ENCODE measurements at places on chromosomes 16 and 17.

GRCh38 chr16:89733322-89733721 is 12.0 kb downstream of the ZNF276 start:
- no peak for DNase-seq

- no peak for DNase-seq
Measured at GRCh38 chr17:52120465-52120864, 38.0 kb downstream of the CA10 start.

DNA sequence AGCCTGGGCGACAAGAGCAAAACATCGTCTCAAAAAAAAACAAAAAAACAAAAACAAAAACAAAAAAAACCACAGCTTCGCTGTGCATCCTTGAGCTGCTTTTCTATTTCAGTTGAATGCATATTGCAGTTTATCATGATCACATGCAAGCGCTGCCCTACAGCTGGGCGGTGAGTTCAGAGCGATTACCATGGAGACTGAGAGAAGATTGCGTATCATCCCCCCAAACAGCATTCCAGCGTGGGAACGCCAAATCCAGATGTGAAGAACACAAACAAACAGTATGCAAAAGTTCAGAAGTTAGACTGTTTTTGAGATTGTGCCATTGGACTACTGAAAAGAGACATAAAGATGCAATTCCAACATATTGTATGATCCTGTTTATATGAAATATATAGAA is 15.1 kb upstream of the SLC52A1 start:
- DNase-seq, result no peak

- DNase-seq, result no peak
Measured at GRCh38 chr17:74280093-74280513, 6.1 kb downstream of the DNAI2 start.

GRCh38 chr16:27768651-27769272 is 218.8 kb downstream of the KATNIP start:
- no peak for DNase-seq
